ENCODE measurements at places on chromosomes 3 and 15.
A peak's percentile ranks its signal among the peaks of the same experiment; 100 is the strongest.

GRCh38 chr15:85374831-85375230 is 5.6 kb upstream of the AKAP13 start:
- no peak for DNase-seq

DNA sequence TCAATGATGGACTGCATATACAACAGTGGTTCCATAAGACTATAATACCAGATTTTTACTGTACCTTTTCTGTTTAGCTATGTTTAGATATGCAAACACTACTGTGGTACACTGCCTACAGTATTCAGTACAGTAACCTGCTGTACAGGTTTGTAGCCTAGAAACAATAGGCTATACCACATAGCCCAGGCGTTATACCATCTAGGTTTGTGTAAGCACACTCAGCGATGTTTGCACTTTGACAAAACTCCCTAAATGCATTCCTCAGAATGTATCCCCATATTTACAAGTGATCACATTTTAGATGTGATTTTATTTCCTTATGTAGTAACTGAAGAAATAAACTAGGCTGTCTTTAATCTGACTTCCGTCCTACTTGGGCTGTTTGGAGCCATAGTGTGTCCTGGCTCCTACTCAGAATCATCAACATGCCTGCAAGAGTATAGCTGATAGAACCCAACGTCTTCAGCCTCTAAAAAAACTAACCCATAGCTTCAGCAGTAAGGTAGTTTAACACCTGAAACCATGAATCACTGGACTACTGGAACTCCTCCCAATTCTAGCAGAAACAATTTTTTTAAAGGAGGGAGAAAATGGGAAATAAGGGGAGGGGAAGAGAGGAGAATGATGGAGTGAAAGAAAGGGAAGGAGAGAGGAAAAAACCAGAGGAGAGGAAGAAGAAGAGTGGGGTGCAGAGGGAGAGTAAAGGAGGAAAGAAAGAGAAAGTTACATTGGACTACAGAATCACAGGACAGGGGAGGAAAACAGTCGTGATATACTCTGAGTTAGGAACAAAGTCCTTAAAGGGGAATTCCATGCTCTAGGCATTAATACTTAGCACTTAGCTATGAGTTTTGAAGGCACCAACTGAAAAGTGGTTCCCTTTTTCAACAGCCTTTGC is 67.7 kb upstream of the PLXND1 start:
- no peak for DNase-seq

- DNase-seq: no peak
Observed at GRCh38 chr3:127052121-127052561, 69.2 kb downstream of the PLXNA1 start.

- no peak for DNase-seq
Observed at GRCh38 chr3:51729042-51729633, 22.3 kb downstream of the GRM2 start.

GRCh38 chr3:166190360-166190759 is 353.1 kb upstream of the BCHE start:
- DNase-seq: no peak

GRCh38 chr3:169179722-169180121 is 483.8 kb downstream of the MECOM start:
- no peak for DNase-seq

DNA sequence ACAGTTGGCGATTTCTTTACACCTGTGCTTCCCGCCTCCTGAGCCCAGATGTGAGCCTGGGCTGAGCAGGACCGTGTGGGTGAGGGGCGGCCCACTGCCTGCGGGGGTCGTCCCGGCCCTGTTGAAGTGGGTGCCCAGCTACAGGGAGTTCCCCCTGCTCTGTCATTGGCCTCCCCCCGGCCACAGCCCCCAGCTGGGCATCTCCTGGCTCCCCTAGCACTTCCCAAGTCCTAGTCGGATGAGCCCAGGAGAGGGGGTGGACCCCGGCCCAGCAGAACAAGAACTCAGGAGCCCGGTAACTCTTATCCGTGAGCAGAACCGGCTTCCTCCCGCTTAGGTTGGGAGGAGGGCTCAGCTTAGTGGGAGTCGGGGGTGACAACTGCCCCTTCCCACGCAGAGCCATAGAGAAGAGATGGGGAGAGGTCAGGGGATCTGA is 757 bp downstream of the PAQR5 start:
- DNase-seq: no peak

- DNase-seq: no peak
Observed at GRCh38 chr3:3860235-3860634, 61.0 kb downstream of the LRRN1 start.

GRCh38 chr15:42118650-42119445 is 24.5 kb upstream of the PLA2G4D start:
- DNase-seq: no peak

GRCh38 chr15:85100186-85100937 is 118.7 kb downstream of the PDE8A start:
- no peak for DNase-seq

GRCh38 chr3:139794469-139795265 is 116.9 kb upstream of the NMNAT3 start:
- DNase-seq: no peak

DNA sequence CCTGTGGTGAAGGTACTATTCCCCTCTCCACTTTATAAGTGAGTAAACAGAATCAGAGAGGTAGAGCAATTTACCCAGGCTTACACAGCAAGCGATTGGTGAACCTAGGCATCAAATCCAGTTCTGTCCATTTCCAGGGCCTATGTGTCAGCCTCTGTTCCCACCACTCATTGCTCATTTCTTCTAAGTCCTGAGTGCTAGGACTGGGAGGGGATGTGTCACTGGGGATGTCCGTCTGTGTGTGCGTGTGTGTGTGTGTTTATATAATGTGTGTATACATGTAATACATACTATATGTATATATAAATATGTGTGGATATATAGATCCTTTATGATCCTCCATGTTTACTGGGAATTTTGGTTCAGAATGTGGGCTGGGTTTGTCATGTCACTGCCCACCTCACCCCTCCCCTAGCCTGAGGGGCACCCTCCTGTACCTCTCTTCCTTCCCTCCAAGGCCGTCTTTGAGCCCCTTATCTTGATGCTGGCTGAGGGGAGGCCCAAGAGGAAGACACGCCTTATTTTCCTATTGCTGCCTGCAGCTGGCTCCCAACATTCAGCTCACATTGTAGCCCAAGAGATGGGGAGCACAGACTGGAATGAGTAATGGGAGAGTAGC is 2.1 kb downstream of the TMEM43 start:
- peak; percentile 20 for DNase-seq

DNA sequence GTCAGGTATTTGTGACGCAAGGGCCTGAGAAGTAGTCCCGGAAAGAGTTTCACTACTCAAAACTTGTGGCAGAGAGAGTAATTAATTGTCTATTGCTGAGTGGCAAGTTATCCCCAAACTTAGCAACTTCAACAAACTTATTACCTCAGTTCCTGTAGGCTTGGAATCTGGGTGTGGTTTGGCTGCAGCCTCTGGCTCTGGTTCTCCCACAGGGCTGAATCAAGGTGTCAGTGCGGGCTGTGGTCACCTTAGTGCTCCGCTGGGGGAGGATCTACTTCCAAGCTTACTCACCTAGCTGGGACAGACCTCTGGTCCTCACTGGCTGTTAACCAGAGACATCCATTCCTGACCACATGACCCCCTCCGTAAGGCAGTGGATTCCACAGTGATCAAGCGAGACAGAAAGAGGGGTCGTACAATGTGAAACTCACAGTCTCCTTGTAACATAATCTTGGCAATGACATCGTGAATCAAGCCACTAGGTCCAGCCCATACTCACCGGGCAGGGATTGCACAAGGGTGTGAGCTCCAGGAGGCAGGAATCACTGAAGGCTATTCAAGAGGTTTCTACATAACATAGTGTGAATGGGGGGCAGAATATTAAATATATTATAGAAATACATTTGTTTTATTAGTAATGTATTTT is 138.3 kb downstream of the RYR3 start:
- DNase-seq: no peak

DNA sequence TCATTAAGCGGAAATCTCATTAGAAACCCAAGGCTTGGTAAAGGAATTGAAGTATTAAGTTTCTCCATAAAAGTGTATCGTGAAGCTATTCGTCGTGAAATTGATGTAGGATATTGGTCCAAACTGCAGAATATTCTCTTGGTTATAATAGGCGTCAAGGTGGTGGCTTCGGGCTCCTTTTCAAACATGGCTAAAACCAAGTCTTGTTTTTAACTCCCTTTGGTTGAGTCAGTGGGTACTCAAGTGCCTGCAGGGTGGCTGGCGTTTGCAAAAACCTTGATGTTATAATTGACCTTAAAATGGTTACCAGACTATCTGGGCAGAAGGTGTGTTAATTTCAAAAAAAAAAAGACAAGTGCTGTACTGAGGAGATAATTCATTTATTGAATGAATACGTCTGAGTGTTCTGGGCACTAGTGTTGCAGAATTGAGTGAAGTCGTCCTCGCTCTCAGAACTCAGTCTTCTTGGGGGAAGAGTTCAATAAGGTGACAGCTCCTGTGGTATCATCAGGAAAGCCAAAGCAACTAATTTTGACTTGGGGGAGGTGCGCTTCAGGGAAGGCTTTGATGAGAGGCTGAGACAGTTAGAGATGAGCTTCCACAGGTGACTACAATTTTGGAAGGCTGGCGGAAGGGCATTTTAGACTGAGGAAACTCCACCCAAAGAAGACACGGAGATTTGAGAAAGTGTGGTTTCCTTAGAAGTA is 1.5 kb downstream of the UBE2Q2 start:
- no peak for DNase-seq

All from ureter (tissue), 1 donor.